Erythroblast (primary cell): ENCODE measurements at places on chromosomes 6 and 20.

GRCh38 chr6:134221250-134221649, 96.7 kb downstream of the SGK1 start:
- no peak for DNase-seq

- no peak for DNase-seq
These were observed 3.4 kb downstream of the EYA4 start for GRCh38 chr6:133244519-133244918.

DNA sequence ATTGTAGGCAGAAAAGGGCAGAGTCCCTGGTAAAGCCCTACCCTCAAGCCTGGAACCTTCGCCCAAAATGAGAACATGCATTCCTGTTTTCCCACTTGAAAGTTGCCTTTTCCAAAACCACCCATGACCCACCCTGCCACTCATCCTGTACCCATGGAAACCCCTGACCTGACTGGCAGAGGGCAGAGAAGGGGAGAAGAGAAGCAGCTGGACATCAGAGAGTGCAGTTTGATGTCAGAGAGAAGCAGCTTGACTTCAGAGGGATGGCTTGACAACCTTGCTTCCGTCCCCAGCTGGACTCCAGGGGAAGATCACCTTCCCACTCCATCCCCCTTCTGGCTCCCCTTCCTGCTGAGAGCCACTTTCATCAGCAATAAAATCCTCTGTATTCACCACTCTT, 123.6 kb upstream of the SHLD1 start:
- DNase-seq: no peak

DNA sequence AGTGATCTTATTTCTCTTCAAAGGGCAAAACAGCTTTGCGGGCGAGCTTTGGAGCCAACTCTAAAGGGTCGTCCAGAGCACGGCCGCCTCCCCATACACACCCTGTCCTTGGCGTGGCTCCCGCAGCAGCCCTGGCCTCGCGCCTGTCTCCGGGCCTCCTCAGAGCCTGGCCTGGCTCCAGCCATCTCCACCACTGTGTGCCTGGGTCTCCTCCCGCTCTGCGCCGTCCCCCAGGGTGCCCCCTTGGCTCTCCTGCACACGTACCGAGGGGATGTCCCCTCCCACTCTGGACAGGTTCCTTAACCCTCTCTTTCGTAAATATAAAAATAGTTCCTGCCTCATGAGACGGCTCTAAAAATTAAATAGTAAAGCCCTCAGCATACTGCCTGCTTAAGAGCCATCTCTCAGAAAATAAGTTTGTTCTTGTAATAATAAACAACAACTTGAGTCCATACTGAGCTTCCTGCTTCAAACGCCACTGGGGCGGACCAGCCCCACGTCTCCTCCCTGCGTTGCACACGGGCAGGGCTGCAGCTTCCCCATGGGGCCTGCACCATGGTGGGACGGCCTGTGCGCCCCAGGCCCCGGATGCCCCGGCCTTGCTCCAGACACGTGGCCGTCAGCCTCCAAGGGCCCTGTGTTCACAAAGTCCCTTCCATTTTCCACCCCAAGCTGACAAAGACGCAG, 226.2 kb downstream of the TTLL2 start:
- DNase-seq: no peak

DNA sequence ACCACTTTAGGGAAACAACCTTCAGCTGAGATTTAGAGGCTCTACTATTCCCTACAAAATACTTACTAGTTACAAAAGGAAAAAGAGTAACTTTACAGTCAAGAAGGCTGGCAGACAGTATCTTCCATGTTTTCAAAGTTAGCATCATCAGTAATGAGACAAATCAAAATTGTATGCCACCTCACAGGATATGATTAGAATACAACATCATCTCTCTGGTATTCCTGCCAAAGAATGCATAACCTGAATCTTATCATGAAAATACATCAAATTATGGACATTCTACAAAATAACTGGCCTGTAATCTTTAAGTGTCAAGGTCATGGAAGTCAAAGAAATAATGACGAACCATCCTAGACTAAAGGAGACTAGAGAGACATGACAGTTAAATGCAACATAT, 38.4 kb downstream of the CDK5RAP1 start:
- DNase-seq: no peak

DNA sequence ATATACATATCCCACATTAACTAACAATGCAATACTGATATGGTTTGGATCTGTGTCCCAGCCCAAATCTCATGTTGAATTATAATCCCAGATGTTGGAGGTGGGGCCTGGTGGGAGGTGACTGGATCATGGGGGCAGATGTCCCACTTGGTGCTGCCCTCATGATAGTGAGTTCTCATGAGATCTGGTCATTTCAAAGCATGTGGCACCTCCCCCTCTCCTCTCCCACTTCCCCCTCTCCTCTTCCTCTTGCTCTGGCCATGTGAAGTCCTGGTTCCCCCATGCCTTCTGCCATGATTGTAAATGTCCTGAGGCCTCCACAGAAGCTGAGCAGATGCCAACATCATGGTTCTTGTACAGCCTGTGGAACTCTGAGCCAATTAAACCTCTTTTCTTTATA, 71.2 kb downstream of the FYN start:
- DNase-seq: no peak

GRCh38 chr6:25053875-25054371, 118.2 kb upstream of the RIPOR2 start:
- no peak for DNase-seq

DNA sequence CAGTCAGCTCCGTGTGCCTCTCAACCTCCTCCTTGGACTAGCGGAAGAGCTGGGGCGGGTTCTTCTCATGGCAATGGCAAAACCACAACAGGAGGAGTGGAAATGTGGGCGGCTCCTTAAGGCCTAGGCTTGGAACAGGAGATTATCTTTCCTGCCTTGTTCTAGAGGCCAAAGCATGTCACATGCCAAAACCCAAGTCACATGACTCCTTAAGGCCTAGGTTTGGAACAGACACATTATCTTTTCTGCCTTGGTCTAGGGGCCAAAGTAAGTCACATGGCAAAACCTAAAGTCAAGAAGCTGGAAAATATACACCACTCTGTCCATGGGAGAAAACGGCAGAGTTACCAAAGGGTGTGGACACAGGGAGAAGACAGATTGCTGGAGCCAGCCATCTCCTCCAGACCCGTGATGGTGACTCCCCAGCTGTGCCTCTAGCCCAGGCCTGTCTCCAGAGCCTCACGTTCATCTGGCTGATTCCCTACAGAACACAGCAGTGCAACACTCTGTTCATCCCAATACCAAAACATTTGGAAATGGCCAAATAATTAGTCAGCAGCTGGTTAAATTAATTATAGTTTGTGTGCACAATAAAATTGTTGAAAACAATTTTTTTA, 34.2 kb downstream of the ANKRD60 start:
- no peak for DNase-seq

- no peak for DNase-seq
These were observed 20.8 kb upstream of the MLN start for GRCh38 chr6:33824461-33825154.

- no peak for DNase-seq
These were observed 2.4 kb downstream of the MCCD1 start for GRCh38 chr6:31531162-31531561.

- DNase-seq: no peak
These were observed 132.4 kb upstream of the FBXL4 start for GRCh38 chr6:99080191-99080590.

GRCh38 chr6:110938171-110938570, 20.3 kb upstream of the GTF3C6 start:
- DNase-seq: no peak

DNA sequence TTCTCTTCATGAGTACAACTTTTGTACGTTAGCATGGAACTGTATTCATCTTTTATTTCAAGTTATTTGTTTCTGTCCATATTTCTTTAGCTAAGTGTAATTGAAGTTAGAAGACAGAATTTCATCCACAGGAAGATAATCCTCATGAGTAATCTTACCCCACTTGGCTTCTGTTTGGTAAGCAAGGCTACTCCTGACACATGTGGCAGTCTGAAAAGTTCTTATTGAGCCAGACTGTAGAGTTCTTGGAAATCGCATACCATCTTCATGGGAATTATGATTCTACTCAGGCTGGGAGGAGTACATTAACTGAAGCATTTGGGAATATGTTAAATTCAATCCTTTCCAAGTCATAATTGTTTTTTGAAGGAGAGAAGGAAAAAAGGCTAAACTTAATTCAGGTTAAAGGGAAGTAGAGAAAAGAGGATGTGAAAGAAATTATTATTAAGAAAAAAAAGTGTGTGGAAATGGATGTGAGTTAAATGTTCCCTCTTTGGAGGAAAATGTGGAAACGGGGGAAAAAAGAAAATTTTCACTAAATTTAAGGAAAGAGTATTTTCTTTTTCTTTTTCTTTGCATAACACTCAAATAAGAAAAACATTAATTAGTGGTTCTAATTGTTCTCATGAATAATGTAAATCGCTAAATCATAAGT, 41.5 kb upstream of the TENT5A start:
- DNase-seq: no peak

DNA sequence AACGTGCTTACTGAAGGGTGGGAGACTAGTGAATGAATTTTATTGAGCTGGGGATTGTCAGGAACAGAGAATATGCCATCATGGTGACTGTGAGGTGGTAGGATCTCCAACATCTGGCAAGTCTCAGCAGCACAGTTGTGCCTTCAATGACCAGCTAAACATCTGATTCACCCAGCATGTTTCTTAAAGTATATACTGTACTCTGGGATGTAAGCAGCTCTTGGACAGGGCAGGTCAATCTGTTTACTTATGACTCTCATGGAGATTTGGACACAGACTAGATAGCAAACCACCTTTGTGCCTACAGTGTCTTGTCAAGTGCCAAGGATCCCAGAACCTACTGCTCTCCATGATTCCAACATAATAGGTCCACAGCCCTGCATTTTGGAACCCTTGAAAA, 801.0 kb upstream of the CITED2 start:
- no peak for DNase-seq

GRCh38 chr6:21824431-21825177, 231.1 kb downstream of the SOX4 start:
- no peak for DNase-seq

- no peak for DNase-seq
These were observed 226.0 kb upstream of the CDYL start for GRCh38 chr6:4550227-4550597.

DNA sequence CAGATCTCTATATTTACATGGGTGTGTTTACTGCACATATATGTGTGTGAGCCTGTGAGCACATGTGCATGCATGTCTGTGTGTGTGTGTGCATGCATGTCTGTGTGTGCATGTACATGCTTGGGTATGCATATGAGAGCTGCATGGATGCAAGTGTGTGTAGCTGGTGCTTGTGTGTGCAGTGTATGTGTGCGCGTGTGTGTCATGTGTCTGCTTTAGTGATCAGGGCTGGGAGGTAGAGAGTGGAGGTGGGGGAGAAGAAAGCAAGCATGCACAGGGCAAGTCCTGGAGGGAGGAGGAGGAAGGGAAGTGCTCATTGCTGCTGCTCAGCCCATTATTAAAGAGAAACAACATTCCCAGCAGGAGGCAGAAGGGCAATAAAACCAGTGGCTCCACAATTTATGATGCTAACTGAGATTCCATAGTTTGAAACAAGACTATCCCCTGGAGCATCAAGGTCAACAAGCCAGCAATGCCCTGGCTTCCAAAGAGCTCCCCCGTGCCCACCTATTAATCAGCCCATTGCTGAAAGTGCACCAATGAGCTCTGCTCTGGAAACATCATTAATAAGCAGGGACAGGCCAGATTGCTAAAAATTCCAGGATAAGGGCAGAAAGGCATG, 414.0 kb downstream of the MAFB start:
- no peak for DNase-seq

DNA sequence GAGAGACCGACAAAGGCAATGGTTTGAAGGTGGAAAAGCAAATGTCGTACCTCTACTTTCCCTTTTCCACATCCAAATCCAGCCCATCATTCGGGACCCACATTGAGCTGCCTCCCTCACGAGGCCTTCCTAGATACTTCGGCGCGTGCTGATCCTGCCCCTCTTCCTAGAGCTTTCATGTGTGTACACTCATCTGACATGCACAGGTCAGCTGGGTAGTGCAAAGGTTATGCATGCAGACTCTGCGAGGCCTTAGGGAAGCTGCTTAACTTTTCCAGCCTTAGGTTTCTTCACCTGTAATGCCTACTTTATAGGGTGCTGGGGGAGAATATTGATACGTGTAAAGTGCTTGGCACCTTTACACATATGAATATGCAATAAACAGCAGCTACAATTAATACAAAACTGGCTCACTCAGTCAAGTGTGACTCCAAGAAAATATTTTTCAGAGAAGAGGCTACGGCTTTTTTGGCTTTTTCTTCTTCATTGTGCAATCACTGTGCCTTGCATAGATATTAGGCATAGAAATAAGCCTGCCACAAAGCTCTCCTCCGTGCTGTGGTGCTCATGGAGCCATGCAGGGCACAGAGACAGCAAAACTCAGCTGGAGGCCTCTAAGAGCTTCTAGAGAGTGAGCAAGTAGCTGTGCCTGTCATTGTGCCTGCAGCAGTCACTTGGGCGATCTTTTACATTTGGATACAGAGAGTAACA, 3.6 kb upstream of the MANBAL start:
- no peak for DNase-seq

DNA sequence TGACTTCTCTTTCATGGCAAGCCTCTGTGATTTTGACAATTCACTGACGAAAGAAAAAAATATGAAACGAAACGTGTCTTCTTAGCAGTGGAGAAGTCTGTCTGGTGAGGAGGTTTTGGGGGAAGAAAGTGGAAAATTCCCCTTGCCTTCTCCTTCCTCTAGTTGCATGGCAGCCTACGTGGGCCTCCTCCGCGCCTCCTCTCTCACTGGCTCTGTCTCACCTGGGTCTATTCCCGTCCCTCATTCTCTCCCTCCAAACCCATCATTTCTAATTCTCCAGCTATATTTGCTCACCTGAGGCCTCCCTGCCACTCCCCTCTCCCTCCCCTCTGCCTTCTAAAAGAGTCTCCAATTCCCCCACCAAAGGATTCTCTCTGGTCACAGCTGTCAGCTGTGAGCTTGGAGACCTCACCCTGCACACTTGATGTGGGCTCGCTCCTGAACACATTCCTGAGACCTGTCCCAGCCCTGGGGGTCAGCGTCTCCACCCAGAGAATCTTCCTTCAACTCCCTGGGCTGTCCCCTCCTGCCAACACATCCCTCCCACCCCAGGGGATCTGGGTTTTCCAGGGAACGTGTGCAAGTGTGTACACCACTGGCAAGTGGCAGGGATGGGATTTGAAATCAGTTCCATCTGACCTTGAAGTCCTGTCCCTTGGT, 159.6 kb upstream of the PMEPA1 start:
- no peak for DNase-seq

DNA sequence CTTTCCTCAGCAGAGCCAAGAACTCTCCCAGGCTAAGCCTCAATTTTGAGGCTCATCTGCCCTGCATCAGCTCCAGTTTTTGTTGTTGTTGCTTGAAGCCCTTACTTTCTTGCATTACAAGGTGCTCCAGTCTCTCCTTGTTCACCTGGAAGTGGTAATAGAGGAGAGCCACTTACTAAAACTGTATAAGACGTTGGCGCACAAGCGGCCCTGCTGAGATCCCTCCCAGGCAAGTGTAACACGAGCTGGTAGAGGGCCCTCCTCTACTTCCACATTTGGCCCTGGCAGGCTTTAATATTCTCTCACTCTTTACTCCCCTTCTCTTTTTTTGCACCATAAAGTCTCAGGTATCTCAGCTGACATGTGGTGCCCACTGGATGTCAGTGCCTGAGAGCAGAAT, 19.5 kb downstream of the GCM2 start:
- no peak for DNase-seq
